ENCODE measurements at places on chromosomes 1 and 21. TPM values are rescaled to one million over a fixed set of nuclear protein-coding genes. Genes with fewer than 3 reads are reported as not detected.

DNA sequence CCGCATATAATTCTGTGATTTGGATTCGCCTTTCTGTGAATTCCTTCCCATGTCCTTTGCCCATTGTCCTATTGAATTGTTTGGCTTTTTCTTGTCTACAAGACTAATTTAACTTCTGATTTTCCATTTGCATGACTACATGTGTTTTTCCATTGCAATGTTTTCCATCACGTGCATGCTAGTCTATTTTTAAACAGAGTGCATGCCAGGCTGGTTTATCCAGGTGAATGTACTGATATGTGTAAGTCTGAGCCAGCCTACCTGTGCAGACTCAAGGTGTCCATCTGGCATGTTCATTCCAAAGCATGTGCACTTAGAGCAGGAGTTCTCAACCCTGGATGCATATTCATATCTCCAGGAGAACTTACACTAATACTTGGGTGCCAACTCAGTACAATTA is 59.7 kb downstream of the INAVA start:
- no peaks in the 10 kb centered on the region for H3K27me3 ChIP-seq
- no peaks in the 10 kb centered on the region for H3K4me1 ChIP-seq
- H3K36me3 ChIP-seq, result no peaks in the 10 kb centered on the region
- no peak for DNase-seq
- H3K27ac ChIP-seq, result no peak overlapping the region

DNA sequence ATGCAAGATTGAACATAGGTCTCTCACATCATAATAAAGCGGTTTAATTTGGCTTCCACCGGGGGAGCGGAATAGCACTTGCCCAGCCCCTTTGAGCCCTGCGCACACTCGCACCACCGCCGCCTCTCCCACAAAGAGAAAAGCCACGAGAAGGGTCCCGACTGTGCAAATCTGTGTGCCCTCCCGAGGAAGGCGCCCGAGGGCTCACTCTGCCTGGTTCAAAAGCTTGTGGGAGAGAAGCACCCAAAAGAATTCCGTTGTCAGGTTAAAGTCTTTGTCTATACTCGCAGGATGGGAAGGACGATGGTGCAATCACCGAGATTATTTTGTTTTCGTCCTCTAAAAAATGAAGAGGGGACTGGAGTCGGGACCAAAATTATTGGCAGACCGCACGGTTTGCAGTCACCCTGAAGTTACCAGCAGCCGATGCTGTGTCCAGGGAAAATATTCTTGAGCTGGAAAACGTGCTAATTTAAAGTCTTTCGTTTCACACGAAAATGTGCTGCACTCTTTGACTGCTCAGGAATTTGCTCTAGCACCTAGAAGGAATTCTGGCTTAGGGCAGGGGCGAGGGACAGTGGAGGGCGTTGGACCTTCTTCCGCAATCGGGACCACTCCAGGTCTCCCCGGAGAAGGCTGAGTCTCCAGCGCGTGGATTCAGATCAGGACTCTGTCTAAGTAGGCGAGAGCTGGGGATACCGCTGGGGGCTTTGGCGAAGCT is 6.6 kb upstream of the SIM2 start:
- H3K36me3 ChIP-seq, result no peaks in the 10 kb centered on the region
- H3K27me3 ChIP-seq, result peaks cover 66% of the 10 kb centered on the region
- H3K4me3 ChIP-seq, result peak overlapping the region; percentile 33
- H3K4me1 ChIP-seq, result no peaks in the 10 kb centered on the region
- peak; percentile 47 for DNase-seq

- H3K4me3 ChIP-seq, result no peak overlapping the region
- H3K4me1 ChIP-seq, result no peaks in the 10 kb centered on the region
- no peak overlapping the region for H3K27ac ChIP-seq
- no peak for DNase-seq
- no peaks in the 10 kb centered on the region for H3K36me3 ChIP-seq
Observed at GRCh38 chr1:239140968-239141367, 245.4 kb upstream of the CHRM3 start.

Gene SAMSN1
- 10.4 TPM for total RNA-seq

DNA sequence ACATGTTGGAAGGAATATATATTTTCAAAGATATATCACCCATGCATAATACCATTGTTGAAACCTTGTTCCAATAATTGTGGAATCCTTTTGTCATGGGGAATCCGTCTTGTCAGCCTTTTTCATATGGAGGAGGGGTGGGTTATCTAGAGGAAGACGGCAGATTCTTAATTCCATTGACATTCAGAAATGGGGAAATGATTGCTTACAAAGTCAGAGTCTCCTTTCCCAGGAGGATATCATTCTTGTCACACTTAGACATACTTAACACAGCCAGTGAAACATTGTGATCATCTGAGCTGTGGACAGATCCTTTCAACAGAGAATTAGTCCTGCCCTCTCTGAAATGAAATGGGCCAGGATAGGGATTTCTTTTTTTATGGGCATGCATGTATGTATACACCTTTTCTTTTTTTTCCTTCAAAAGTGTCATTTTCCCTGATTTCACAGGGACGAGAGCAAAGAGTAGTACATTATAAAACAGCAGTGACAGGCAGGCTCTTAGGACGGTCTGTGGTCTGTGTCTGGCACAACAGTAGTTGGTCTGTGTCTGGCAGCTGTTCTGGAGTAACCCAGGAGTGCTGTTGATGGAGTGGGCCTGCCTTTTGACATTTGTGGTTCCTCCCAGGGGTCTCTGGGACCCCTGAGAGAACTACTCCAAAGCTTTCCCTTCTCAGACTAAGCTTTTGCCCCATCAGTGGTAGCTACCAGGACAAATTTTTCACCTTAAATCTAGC is 50.1 kb downstream of the VPS13D start:
- H3K4me1 ChIP-seq, result no peaks in the 10 kb centered on the region
- peaks cover 67% of the 10 kb centered on the region for H3K36me3 ChIP-seq
- H3K27ac ChIP-seq, result no peak overlapping the region
- no peaks in the 10 kb centered on the region for H3K27me3 ChIP-seq
- DNase-seq, result no peak
- no peak overlapping the region for H3K4me3 ChIP-seq

DNA sequence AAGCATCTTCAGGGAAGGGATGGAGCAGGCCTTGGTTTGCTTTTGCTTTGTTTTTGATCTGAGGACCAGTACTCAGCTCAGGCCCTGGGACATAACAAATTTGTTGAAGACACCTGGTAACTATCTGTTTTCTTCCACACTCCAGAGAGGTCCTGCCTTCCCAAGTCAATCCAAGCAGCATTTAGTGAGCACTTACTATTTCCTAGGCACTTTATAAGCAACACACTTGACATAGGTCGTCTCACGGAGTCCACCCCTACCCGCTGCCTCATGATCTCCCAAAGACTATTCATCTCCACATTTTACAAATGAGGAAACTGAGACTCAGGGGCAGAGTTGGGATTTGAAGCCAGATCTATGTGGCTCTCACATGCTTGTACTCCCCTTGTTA is 14.4 kb upstream of the EPHA2 start:
- no peaks in the 10 kb centered on the region for H3K4me1 ChIP-seq
- H3K36me3 ChIP-seq, result no peaks in the 10 kb centered on the region
- no peak overlapping the region for H3K4me3 ChIP-seq
- no peaks in the 10 kb centered on the region for H3K27me3 ChIP-seq
- no peak overlapping the region for H3K27ac ChIP-seq

Gene SELE
- 4.5 TPM for total RNA-seq

Measured in kidney (tissue), 22 donors.